Type B pancreatic cell (in vitro differentiated cells): ENCODE measurements at places on chromosomes 11 and 22.

DNA sequence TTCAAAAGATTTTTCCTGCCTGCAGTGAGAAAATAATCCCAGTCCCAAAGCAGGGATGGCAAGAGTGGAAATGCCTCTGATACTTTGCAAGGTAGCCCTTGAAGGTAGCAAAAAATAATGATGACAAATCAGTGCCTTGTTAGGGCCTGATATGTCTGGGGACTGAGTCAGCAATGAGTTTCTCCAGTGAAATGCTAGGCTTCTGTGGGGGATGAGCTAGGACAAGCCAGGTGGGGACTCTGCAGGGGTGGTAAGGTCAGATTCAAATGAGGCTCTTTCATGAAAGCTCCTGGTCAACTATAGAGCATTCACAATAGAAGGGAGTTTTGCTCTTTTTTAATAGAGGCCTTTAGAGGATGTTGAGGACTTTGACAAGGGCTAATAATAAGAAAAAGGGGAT, 77.7 kb downstream of the ME3 start:
- peaks cover 47% of the 10 kb centered on the region for H3K4me1 ChIP-seq
- no peaks in the 10 kb centered on the region for H3K36me3 ChIP-seq
- no peak for DNase-seq
- H3K27me3 ChIP-seq = no peaks in the 10 kb centered on the region

DNA sequence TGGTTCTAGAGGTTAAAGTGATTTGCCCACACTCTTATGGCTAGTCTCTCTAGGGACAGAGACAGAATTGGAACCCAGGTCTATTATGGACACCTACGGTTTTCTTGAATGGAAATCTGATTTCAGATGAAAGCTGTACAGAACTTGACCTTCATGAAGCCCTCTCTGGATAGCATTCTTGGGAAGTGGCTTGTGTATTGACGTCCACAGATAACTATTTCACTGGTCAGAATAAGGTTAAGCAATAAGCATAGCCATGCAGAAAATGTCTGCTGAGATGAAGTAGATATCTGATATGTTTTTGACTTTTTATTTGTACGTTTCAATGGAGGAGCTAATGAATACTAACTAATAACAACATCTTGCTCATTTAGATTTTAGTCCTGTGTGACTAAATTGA, 1.1 kb downstream of the TLCD5 start:
- H3K27ac ChIP-seq = peak overlapping the region; percentile 71
- peaks cover 10% of the 10 kb centered on the region for H3K27me3 ChIP-seq
- peaks cover 9% of the 10 kb centered on the region for H3K36me3 ChIP-seq
- peaks cover 18% of the 10 kb centered on the region for H3K4me1 ChIP-seq
- no peak for DNase-seq

GRCh38 chr11:30342736-30343166, 19.8 kb downstream of the ARL14EP start:
- no peaks in the 10 kb centered on the region for H3K27me3 ChIP-seq
- no peak overlapping the region for H3K4me3 ChIP-seq
- no peak for DNase-seq
- H3K4me1 ChIP-seq = peaks cover 6% of the 10 kb centered on the region
- H3K36me3 ChIP-seq = peaks cover 18% of the 10 kb centered on the region

DNA sequence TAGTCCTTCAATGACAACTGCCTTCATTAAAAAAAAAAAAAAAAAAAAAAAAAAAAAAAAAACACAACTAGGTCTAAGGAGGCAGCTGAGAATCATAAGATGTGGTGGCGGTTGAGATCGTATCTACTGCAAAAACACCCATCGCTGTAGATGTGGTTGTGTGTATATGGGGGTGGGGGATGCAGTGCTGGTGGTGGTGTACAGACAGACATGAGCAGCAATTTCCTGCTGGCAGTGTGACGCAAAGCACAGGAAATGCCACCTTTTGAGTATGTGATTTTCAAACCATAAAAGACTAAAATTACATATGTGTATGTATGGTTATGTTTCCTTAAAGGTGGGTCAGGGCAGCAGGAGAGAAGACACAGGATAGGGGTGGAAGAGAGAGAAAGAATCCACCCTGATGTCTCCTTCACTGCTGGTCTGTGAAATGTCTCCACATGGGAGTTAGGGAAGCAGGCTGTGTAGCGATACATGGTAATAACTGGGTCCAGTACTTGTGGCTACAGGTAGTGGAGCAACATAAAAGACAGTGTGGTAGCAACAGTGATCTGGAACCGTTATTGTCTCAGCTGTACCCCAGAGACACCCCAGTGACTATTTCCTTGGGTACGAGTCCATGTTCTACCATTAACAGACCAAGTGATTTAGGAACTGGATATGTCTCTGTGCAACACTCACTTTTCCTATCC, 57.9 kb downstream of the SYTL2 start:
- no peak overlapping the region for H3K4me3 ChIP-seq
- no peaks in the 10 kb centered on the region for H3K36me3 ChIP-seq
- no peak overlapping the region for H3K27ac ChIP-seq

DNA sequence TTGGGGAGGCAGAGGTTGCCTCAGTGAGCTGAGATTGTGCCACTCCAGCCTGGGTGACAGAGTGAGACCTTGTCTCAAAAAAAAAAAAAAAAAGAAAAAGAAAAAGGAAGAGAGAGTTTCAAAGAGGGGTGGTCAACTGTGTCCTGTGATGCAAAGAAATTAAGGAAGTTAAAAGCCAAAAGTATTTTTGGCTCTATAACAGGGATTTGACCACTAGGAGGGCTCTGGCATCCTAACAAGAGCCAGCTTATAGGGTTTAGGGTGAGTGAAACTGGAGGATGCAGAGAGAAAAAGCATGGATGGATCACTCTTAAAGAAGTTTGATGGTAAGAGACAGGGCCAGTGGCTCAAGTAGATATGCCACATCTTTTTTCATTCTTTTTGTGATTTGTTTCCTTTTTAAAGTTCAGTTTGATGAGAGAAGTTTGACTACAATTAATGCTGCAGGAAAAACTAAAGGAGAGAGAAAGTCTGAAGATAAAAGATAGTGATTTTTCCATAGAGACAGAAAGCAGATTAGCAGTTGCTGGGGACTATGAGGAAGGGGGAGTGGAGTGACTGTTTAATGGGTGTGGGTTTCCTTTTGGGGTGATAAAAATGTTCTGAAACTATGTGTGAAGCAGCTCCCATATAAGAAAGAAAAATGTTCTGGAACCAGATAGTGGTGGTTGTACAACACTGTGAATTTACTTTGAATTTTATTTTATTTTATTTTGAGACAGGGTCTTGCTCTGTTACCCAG, 11.1 kb upstream of the MICAL2 start:
- peaks cover 49% of the 10 kb centered on the region for H3K27me3 ChIP-seq
- no peak overlapping the region for H3K27ac ChIP-seq
- no peaks in the 10 kb centered on the region for H3K4me1 ChIP-seq
- no peaks in the 10 kb centered on the region for H3K36me3 ChIP-seq

DNA sequence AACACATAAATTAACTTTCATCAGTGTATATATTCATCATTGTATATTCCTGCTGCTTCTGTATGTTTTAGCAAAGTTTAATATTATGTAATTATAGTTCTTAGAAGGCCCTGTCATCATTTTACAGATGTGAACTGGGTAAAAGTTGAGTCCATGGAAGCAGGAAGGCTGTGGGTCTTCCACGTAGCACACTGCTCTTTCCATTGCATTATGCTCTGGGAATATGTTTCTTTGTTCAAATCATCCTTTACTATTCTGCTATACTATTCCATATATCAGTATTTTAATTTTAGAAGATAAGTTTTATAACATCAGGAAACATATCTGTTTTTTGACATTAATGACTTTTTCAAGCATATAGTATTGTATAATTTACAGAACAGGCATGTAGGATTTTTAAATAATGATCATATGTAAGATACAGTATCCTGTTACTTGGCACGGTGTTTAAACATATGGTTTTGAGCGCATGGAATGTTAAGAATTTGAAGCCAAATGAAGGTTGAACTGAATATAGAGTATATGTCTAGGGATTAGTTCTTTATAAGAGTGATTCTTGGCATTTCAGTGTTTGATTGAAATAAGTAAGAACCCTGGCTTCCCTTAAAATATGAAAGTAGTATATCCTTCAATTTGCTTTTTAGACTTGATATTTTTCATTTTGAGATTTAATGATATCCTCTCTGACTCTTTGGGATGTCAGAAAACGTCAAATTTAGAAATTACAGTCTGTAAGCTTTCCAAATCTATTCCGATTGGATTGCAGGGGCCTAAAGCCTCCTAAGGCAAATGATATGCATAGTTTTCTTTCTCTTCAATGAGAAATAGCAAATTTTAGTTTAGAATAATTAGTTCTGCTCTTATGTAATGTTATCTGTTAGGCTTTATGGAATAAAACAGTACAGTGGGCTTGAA, 8.6 kb downstream of the CCDC81 start:
- H3K36me3 ChIP-seq = no peaks in the 10 kb centered on the region
- DNase-seq = no peak
- no peaks in the 10 kb centered on the region for H3K27me3 ChIP-seq
- no peak overlapping the region for H3K4me3 ChIP-seq
- peaks cover 11% of the 10 kb centered on the region for H3K4me1 ChIP-seq

DNA sequence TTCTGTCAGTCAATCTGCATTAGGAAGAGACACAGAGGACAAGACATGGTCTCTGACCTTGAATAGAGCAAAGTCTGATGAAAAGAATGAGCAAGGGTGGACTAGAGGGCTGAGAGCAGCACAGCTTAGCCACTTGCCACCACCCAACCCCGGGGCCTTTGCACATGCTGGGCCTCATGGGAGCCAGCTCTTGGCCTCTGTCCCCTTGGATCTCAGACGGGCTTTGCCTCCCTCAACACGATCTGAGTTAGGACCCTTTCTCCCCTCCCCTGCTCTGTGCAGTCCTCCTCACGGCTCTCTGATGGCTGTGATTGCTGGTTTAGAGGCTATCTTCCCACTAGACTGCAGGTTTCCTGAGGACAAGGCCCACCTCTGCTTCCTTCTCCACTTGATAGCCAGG, 131.6 kb upstream of the B3GAT1 start:
- H3K4me3 ChIP-seq = no peak overlapping the region
- H3K27ac ChIP-seq = peak overlapping the region; percentile 97
- H3K36me3 ChIP-seq = peaks cover 3% of the 10 kb centered on the region
- no peak for DNase-seq
- H3K4me1 ChIP-seq = peaks cover 28% of the 10 kb centered on the region

- no peaks in the 10 kb centered on the region for H3K27me3 ChIP-seq
- peaks cover 24% of the 10 kb centered on the region for H3K4me1 ChIP-seq
- peaks cover 8% of the 10 kb centered on the region for H3K36me3 ChIP-seq
- no peak overlapping the region for H3K4me3 ChIP-seq
These were observed 31.4 kb downstream of the PPFIA1 start for GRCh38 chr11:70301721-70302418.

DNA sequence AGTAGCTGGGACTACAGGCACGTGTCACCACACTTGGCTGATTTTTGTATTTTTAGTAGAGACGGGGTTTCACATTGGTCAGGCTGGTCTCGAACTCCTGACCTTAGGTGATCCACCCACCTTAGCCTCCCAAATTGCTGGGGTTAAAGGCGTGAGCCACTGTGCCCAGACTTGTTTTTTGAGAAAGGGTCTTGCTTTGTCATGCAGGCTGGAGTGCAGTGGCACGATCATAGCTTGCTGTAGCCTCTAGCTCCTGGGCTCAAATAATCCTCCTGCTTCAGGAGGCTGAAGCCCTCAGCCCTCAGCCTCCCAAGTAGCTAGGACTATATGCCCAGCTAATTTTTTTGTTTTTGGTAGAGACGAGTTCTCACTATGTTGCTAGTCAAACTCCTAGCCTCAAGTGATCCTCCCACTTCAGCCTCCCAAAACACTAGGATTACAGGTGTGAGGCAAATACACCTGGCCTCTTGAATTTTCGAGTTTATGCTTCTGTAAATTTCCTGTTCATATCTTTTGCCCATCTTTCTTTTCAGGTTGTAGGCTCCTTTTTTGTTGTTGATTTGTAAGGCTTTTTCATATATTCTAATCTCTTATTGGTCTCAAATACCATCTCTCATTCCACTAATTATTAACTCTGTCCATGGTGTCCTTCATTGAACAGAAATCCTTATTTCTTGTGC, 3.4 kb upstream of the RBM4B start:
- no peaks in the 10 kb centered on the region for H3K27me3 ChIP-seq
- DNase-seq = no peak
- H3K27ac ChIP-seq = peak overlapping the region; percentile 41
- no peak overlapping the region for H3K4me3 ChIP-seq
- peaks cover 22% of the 10 kb centered on the region for H3K4me1 ChIP-seq

DNA sequence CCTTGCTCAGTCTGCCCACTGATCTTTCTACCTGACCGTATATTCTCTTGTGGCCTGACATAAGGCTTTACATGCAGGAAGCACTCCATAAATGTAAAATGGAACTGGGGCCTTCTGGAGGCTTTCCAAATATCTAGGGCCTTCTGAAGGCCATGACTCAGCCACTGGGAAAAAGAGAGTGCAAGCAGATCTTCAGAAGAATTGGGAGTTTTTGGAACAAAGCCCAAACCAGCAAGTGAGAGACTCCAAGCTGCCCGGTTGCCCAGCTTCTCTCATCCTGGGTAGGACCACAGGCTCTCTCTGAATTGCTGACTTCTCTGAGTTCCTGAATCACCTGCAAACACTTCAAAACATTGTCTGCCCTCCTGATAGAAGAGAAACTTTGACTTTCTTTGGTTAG, 107.9 kb upstream of the BMAL1 start:
- no peak overlapping the region for H3K27ac ChIP-seq
- no peak overlapping the region for H3K4me3 ChIP-seq
- no peak for DNase-seq
- H3K4me1 ChIP-seq = no peaks in the 10 kb centered on the region
- H3K27me3 ChIP-seq = peaks cover 3% of the 10 kb centered on the region
